ENCODE measurements at places on chromosomes 13 and 19.
A peak's percentile ranks its signal among the peaks of the same experiment; 100 is the strongest.

DNA sequence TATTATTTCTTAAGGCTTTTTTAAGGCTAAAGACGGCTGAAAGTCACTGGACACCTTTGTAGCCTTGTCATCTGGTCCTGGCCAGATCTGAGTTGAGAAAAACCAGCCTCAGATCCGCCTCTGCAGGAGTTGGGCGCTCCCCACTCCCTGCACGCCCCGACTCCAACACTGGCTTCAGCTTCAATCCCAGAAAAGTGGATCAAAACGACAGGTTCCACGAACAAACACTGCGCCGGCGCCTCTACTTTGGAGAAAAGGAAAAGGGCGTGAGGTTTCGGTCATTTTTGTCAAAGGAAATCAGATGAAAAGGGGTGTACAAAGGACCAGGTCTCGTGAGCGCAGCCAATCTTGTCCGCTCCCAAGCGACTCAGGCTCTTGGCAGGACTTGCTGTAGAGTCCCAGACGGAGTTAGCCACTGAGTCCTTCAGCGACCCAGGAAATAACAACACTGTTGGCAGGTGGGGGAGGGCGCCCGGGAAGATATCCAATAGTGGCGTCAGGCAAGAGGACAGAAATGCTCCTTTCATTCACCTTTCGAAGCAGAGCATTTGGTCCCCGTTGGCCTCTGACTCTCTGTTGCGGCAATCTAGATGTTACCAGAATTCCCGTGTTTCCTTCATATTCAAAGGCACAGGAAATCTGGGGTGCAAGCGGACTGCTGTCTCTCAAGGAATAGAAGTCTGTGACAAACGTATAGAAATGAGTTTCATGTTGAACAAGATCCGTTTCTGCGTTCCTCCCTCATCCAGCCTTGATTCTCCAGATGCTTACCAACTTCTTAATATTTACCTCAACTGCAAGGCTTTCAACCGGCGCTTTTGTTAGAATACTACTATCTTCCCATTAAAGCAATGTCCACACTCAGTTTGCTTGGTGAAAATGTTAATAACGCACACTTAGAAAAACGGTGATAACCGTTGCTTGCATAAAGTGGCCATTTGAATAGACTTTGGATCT, 1.8 kb upstream of the CCNA1 start:
- no peak for DNase-seq

DNA sequence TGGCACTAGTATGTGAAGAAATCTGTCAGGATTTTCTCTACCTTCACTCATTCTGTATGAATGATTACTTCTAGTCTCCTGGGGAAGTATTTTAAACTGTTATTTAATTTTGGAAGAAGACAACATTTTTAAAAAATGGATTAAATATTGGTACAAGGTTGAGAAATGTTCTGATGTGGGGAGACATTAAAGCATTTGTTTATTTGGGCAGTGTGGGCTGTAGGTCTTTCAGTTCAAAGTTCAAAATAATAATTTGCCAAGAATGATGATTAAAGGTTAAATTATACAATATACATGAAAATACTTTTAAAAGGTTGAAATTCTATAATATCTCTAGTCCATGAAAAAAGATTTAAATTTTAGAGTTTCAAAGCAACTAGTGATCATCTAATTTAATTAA, 194.7 kb downstream of the NHLRC3 start:
- no peak for DNase-seq

- peak; percentile 82 for DNase-seq
Measured at GRCh38 chr13:113452942-113453901, at the start of gene ADPRHL1. ADPRHL1 (minus strand) TSS chr13:113453488; CDS start chr13:113453437, 51 bp downstream.

DNA sequence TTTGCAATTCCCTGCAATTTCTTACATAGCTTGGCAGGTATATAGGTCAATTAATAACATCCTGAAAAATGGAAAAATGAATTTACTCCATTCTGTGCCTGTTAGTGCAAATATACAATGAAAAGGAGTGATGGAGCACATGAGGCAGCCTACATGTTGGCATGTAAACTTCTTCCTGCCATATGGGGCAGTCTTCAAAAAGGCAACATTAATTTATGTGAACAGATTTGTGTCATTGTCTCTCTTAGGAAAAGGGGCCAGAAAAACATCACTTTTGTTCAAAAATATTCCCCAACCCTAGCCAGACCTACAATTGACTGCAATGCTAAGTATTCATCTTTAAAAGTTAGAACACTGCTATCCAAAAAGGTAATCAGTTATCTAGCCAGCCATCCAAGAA, 332.2 kb downstream of the TBC1D4 start:
- no peak for DNase-seq

GRCh38 chr13:51599444-51600176, 15.3 kb downstream of the WDFY2 start:
- no peak for DNase-seq

- no peak for DNase-seq
Measured at GRCh38 chr13:100790405-100790804, 115.8 kb upstream of the TMTC4 start.

- no peak for DNase-seq
Measured at GRCh38 chr13:87656306-87656705, 14.9 kb upstream of the SLITRK5 start.

DNA sequence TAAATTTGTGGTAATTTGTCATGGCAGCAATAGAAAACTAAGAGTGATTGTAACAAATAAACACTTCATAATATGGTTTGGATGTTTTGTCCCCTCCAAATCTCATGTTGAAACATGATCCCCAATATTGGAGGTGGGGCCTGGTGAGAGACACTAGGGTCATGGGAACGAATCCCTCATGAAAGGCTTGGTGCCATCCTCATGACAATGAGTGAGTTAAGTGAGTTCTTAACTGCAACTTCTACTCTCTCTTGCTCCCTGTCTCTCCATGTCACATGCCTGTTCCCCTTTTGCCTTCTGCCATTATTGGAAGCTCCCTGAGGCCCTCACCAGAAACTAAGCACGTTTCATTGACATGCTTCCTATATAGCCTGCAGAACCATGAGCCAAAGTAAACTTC, 1233.2 kb downstream of the OLFM4 start:
- DNase-seq: no peak

DNA sequence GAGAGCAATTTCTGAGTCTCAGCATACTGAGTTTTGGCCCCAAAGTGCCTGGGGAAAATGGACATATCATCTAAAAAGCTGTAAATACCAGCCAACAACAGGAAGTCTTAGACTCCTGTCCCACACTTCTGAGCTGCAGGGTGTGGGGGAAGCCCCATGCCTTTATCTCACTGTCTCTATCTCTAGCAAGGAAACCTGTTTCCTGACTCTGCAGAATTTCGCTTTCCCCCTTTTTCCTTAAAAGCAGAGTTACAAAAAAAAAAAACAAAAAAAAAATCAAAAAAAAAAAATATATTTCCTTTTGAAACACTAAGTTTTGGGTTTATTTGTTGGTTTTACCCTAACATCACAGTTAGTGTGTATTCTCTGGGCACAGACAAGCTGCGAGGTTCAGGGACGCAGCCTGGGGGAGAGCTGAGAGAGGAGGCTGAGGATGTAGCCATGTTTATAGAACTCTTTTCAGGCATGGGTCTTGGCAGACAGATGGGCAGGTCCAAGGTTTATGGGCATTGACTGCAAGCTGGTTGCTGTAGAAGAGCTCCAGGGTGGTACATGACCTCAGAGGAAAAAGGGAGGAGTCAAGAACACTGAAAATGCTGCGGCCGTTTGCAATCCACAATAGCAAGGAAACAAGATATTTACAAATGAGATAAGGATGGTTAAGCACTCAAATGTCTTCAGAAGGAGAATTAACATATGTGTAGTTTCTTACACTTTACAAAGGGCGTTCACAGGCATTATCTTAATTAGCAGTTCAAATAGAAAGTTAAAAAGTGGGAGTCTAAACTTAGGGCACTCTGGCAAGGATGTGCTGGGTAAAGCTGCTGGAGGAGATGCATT, 4.9 kb downstream of the MBNL2 start:
- DNase-seq: no peak

GRCh38 chr19:52451241-52451640, 2.1 kb upstream of the ZNF578 start:
- DNase-seq: no peak

GRCh38 chr19:34989298-34989697, 10.8 kb upstream of the GRAMD1A start:
- DNase-seq: no peak

DNA sequence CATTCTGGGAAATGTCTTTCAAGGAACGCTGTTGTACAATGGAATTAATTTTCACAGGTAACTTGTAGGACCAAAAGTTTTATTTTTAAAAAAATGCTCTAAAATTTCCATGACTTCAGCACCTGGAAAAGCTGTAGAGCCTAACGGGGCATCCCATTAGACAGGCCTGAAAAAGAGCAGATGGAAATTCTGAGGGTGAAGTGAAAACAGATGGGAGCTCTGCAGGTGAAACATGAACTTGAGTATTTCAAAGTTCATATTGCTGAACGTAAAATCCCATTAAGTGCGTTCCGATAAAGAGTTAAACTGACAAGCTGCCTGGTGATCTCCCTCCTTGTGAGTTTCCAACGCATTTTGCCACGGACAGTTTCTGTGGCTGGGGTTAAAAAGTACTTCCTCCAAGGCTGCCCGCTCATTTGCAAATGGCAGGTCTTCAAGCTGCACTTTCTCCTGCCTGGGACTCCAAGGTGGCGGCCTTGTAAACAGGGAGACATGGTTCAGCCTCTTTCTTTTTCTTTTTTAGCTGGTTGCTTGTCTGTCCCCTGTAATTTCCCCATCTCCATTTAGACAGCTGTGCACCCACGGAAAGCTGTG, 450.4 kb downstream of the FGF9 start:
- no peak for DNase-seq

GRCh38 chr13:55000844-55001243, 1972.2 kb downstream of the OLFM4 start:
- no peak for DNase-seq

DNA sequence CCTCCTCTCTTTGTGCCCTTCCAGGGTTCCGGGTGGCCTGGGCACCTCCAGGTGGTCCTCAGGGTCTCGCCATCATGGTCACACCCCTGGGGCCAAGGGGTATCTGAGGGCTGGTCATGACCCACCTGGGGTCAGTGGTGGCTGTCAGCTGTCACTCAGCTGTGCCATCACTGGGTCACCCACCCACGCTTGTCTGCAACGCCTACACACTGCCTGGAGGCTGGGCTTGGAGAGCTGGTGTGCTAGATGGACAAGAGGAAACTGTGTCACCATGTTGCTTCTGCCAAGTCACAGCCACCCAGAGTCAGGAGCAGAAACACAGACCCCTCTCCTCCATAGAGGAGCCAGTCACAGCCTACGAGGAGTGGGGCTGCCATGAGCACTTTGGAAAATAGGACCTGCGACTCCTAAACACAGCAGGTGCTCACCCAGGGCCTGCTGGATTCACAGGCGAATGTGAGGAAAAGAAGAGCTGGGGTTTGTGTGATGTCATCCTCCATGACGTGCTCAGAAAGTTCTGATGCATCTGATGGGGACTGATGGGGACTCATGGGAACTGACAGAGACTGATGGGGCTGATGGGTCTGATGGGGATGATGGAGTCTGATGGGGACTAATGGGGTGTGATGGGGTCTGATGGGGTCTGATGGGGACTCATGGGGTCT, 10.7 kb upstream of the GRTP1 start:
- no peak for DNase-seq

DNA sequence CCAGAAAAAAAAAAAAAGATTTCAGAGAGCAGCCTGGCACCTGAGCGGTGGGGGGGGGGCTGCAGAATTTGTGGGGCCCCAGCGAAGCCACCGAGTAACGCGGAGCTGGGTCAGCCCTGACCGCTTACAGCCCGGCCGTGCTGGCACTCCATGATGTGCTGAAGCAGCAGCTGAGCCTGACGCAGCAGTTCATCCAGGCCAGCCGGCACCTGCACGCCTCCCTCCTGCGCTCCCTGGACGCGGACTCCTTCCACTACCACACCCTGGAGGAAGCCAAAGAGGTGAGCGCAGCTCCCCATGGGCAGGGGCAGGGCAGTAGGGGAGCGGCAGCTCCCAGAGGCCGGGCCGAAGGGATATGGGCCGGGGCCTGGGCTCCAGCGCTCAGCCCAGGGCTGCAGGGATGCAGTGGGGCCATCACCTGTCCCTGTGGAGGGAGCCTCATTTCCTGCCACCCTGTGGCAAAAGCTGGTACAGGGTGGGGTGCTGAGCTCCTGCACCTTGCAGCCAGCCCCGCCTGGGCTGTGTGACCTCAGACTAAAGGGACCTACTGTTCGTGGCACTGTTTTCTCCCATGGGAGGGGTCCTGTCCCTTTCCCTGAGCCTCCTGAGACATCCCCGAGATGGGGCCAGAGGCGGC, 18.3 kb downstream of the C19orf44 start:
- no peak for DNase-seq

DNA sequence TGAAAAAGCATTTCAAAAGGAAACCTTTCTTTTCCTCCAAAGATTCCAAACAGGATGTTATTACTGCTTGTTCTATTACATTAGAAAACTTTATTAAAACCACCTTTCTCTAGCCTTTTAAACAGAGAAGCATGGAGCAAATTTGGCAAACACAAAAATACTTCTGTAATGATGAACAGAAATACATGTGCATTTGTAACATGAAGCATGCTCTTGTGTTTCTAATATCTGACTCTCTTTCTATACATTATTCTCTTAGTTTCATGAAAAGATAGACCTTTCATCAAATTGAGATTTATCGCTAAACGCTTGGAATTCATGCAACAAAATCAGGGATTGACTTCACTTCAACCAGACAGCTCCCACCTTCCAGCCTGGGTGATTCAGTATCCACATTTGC, 152.8 kb upstream of the IRS2 start:
- no peak for DNase-seq

- DNase-seq: no peak
Measured at GRCh38 chr13:50094615-50095293, 79.5 kb downstream of the KCNRG start.

DNA sequence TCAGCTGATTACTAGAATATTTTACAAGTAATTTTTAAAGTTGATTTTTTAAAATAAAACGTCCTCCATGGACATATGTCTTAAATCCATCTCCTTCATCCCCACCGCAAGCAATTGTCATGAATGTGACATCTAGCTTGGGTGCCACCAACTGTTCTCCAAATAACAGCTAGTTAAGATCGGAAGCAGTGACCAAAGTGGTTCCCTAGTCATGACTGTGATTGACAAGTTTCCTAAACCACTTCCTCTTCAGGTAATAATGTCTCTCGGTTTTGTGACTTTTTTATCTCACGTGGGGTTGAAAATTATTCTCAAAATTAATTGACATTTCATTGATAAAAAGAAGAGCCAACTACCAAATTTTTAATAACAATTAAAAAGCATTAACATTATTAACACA, 135.3 kb upstream of the MIR17HG start:
- DNase-seq: no peak

GRCh38 chr13:21967871-21968270, 297.0 kb downstream of the FGF9 start:
- no peak for DNase-seq

- no peak for DNase-seq
Measured at GRCh38 chr13:108944760-108945159, 315.3 kb downstream of the MYO16 start.

GRCh38 chr13:77860507-77860981, 58.1 kb downstream of the EDNRB start:
- no peak for DNase-seq

- peak; percentile 84 for DNase-seq
Measured at GRCh38 chr19:34577531-34578101, 96.1 kb downstream of the WTIP start.

DNA sequence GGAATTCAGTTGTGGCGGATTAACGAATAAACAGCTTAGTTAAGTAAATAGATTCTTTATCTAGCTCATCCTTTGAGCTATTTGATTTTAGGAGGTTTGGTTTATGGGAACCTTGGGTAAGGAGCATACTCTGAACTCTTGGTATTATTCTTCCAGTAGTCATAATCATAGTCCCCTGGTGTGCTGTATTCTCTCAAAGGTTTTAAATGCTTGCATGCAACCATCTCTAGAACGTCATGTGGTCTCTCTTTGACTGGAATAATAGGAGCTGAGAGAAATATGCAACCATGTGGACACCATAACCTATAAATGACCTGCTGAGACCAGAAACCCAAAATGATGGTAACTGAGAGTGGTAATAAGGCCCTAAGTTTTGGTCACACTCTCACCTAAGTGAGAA, 951.6 kb upstream of the MIR17HG start:
- DNase-seq: no peak

All from osteocyte (in vitro differentiated cells).